Lower leg skin (tissue), 4 donors: ENCODE measurements at places on chromosomes 2 and 18. TPM values are rescaled to one million over a fixed set of nuclear protein-coding genes. Genes with fewer than 3 reads are reported as not detected.

DNA sequence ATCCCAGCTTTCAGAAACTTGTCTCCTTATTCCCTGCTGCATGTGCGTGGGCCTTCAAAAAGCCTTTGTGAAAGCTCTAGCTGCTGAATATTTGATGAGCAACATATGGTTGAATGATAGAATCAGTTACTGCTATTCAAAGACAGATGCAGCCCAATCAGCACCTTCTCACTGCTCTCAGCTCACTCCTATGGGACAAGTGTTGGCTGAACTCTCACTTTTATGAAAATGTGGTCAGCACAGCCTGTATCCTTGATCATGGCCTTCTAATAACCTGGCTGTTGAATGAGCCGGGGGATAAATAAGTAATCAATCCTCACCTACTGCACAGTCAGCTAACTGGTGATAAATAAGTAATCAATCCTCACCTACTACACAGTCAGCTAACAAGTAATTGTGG, 103.2 kb downstream of the PIEZO2 start:
- DNase-seq: no peak

DNA sequence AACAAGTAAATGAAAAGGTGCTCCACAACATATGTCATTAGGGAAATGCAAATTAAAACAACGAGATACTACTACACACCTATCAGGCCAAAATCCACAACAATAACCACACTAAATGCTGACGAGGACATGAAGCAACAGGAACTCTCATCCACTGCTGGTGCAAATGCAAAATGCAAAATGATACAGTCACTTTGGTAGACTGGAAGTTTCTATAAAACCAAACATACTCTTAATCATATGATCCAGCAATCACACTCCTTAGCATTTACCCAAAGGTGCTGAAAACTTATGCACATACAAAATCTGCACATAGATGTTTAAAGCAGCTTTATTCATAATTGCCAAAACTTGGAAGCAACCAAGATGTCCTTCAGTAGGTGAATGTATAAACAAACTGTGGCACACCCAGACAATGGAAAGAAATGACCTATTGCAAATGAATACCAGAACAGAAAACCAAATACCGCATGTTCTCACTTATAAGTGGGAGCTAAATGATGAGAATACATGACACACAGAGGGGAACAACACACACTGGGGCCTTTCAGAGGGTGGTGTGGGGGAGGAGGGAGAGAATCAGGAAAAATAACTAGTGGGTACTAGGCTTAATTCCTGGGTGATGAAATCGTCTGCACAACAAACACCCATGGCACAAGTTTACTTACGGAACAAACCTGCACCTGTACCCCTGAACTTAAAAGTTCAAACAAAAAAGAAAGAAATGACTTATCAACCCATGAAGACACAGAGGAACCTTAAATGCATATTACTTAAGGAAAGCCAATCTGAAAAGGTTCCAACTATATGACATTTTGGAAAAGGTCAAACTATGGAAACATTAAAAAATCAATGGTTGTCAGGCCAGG, 80.4 kb downstream of the ASXL2 start:
- no peak for DNase-seq

- DNase-seq: no peak
These were observed 472.7 kb upstream of the TRIB2 start for GRCh38 chr2:12244070-12244469.

- no peak for DNase-seq
These were observed 791 bp upstream of the CYRIA start for GRCh38 chr2:16666449-16666801.

- no peak for DNase-seq
These were observed 42.3 kb downstream of the SULT1C2 start for GRCh38 chr2:108330979-108331378.

Gene UGT1A8
- total RNA-seq: not detected

Gene GYPC
- 24.6 TPM for total RNA-seq

Gene KIF1A
- total RNA-seq: 0.76 TPM
